Dermis blood vessel endothelial cell (primary cell): ENCODE measurements at places on chromosomes 7 and 10.
A peak's percentile ranks its signal among the peaks of the same experiment; 100 is the strongest.

DNA sequence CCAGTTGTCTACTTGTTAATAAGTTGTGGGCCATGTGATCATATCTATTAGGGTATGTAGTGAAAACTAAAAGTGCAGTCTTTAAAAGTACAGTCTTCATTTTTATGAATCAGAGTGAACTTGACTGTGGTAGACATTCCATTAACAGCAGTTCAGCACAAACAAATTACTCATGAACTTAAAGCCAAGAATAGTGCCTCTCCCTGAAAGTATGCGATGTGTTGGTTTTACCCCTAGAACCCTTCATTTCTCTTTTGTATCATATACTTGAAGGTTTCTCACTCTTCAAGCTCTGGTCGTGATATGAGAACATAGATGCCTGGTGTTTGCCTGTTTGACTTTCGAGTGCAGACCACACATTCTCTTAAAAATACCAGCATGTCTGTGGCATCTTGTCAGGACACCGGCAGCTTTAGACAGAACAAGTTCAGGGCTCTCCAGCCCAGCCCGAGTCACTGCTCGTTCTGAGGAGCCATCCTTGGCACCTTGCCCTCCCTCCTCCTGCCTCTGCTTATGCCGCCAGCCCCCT lies 159.3 kb downstream of the LCOR start:
- no peak for DNase-seq

GRCh38 chr7:156560696-156561095 lies 79.9 kb upstream of the RNF32 start:
- no peak for DNase-seq

GRCh38 chr10:73801253-73801590 lies 10.2 kb downstream of the NDST2 start:
- no peak for DNase-seq

GRCh38 chr10:104002911-104003310 lies 36.0 kb downstream of the SLK start:
- DNase-seq: no peak

- no peak for DNase-seq
Measured at GRCh38 chr7:44290252-44290620, 35.2 kb downstream of the CAMK2B start.

DNA sequence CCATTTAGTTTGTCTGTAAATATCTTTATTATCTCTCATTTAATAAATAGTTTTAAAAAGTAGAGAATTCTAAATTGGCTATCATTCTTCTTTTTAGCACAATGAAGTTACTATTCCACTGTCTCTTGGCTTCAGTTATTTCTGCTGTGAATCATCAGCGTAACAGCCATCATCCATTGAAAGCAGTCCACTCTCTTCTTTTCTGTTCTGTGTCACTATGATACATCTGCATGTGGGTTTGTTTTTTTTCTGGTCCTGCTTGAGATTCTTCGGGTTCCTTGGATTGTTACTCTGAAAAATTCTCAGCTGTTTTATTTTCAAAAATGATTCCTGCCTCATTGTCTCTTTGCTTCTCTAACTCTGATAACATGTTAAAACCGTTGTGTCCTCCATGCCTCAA lies 52.5 kb downstream of the CSGALNACT2 start:
- no peak for DNase-seq

DNA sequence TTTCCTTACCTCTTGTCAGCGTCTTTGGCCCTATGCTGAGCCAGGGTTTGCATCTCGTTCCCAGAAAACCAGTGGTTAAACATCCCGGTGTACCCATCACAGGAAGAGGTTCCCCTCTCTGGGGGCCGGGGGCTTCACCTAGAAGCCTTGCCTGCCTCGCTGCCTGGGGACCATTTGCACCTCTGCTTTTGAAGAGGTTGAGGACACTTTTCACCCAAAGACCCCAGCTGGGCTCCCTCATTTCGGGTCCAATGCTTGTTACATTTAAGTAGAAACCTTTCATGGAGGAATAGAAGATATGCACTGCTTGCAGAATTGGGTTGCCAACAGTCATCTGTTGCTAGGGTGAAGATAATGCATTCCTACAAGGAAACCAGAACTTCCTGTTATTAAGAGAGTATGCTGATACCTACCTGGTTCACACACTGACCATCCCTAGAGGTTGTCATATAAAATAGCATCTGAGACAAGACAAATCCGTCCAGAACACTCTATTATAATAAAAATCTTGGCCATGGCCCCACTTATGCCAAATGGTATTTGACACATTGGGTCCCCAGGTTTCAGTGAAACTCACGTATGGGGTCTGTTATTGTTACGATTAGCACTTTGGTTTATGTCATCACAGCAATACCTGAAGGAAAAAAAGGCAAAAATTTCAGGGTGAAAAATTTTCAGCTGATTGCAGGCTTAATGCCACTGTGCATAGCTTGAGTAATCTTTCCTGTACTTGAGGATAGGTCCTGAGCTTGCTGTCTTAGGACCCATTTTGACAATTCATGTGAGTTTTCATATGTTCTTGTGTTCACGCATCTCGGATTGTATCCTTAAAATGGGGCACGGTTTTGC lies 917 bp downstream of the ZNF365 start:
- no peak for DNase-seq

DNA sequence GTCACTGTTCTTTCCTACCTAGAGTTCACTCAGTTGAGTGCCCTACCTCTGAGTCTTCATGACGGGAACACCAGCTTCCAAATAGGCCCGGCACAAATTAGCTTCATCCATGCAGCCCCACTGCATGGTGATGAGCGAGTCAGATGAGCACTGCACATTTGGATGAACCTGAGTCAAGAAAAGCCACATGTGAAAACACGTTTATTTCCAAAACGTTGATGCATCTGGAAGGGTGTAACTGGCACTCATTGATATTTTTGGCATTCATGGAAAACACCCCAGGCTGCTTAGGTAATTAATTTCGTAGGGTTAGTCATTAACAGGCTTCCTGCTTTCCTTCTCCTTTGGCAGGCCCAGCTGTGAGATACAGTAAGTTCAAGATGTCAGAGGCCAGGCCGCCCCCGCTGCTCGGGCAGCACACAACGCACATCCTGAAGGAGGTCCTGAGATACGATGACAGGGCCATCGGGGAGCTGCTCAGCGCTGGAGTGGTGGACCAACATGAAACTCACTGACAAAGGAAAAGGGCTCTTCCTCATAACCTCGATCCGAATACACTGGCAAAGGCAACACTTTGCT lies 725.2 kb downstream of the SUGCT start:
- no peak for DNase-seq

DNA sequence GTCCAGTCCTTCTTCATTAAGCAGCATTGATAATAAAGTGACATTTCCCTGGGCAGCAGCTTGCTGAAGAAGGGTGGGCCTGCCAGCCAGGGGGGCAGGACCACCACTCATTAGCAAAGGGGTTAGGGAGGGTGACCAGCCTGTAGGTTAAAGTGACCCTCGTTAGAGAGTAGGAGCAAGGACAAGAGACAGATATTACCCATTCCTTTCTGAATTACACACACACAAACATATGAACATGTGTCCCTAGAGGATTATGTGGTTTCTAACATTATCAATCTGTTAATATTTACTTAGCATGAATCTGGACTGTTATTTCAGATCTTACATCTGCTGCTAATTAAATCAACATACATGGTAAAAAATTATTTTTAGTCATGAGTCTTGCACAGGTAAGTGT lies 88.9 kb downstream of the CTTNBP2 start:
- no peak for DNase-seq

- DNase-seq: no peak
Measured at GRCh38 chr7:149355390-149356048, 93.5 kb downstream of the ZNF783 start.

DNA sequence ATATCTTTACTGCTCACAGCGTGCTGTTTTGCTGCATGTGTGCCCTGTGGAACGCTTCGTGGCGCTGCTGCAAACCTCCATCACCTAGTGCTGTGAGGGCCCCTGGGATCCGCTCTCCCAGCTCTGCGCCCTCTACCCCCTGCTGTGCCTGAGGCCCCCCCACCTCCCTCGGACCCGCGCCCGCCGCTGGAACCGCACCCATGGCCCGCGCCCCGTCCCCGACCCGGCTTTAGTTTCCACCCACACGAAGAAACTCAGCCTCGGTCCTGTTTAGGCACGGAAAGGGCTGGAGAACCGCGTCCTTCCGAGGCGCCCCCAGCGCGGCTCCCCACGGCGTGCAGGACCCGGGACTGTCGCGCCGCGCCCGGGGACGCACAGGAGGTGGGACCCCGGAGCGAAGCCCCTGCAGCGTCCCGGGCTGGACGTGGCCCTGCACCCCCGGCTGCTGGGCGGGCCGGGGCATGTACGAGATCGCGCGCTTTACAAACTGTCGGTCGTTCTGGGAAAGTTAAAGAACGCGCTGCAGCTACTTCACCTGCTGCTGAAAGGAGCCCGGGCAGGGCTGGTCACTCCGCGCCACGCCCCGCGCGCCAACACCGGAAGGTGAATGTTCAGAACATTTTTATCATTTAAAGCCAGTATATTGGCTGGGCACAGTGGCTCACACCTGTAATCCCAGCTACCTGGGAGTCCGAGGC lies 54.3 kb downstream of the BMS1 start:
- peak; percentile 38 for DNase-seq

DNA sequence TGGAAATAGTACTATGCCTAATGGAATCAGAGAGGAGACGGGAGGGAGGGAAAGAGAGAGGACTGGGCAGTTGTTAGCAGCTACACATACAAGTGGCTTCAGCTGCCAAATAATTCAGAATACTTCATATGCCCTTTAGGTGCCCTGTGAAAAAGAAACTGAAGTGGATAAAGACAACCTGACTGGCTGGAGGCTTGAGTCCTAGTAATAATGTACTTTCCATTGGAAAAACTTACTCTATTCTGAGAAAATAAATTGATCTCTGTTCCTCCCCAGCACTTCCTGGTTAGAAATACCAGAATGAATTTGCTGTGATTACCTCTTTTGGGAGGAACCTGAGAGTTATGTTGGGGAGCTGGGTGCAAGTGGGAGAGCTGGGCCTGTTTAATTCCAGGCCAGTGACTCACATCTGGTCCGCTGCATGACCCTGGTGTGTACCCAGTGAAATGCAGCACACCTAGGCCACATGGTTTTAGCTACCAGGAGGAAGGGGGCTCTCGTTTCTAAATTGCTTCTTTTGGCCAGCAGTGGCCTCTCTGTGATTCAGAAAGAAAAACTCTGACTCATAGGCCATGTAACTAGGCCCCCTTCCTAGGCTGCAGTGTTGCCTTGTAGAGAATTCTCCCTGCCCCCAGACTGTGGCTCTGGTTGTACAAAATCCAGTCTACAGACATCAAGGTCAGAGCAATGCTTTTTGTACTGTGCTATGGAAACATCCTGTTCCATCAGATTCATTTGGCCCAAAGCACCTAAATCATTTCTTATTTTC lies 6.5 kb downstream of the AGFG2 start:
- DNase-seq: peak; percentile 91

GRCh38 chr7:32026083-32026425 lies 44.2 kb downstream of the PDE1C start:
- no peak for DNase-seq

- DNase-seq: peak; percentile 86
Measured at GRCh38 chr10:42783181-42783549, 570 bp downstream of the BMS1 start.

- DNase-seq: peak; percentile 45
Measured at GRCh38 chr10:113168584-113168983, 218.5 kb downstream of the TCF7L2 start.

DNA sequence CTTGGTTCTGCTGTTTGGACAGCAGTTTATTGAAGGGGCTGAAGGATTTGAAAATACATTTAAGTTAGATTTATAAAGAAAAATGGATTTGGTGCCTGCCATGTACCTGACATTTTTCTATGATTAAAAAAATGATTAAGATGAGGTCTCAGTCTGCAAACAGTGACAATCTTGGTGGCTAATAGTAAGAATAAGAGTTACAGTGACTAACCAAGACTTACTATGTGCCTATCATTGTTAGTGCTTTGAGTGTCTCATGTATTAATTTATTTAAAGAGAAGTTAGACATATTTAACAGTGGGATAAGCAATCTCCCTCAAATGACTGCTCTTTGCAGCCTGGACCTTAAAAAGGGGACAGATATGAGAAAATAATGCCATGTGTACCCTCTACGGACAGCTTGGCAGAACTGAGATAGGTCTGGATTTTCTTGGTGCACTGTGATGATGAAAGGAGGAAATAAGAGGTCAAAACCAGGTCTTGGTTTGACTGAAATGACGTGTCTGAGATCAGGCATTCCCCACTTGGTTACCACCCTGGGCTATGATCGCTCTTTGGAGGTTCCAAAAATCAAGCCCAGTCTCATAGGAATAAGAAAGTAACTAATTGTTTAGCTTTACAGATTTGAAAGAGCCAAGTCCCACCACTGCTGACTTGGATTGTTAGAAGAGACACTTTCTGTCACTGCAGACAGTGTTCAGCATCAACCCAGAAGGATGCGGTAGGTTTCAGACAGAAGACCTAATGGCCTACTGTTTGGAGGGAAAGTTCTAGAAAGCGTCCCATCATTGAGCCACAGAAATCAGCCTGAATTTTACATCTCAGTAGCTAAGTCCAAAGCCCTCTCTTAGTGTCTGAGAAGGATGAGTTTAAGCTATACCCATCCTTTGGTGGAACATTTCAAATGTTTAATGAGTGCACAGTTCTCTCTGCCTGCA lies 2.1 kb downstream of the CASP7 start:
- DNase-seq: peak; percentile 35

- peak; percentile 49 for DNase-seq
Measured at GRCh38 chr10:78520737-78521430, 487.2 kb downstream of the RPS24 start.

DNA sequence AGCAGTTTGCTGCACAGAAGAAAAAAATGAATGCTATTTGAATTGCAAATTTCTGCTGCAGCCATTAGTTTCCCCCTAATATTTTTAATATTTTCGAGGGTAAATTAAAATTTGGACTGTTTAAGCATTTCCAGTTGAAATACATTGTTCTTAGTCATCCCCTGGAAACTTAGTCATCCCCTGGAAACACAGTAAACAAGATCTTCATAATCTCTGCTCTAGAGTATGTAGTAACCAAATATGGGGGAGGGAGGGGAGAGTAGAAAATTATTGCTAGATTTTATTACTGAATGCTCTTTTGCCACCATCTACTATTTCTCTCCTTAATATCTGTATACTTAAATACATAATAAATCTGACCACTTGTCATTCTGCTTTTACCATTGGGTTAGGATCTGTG lies 1053.3 kb downstream of the SORCS1 start:
- DNase-seq: no peak

GRCh38 chr7:91942312-91942711 lies 1.6 kb downstream of the AKAP9 start:
- no peak for DNase-seq

DNA sequence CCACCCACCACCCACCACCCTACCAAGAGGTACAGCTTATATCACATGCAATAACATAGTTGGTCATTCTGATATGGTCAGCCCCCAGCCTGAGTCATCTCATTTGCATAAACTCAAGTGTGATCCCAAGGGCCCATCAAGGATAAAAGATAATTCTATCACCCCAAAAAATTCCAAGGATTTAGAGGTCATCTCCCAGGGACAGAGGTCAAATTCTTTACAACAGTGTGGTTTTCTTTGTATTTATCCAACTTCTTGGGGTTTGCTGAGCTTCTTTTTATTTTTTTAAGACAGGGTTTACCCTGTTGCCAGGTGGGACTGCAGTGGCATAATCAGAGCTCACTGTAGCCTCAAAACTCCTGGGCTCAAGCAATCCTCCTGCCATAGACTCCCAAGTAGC lies 9.4 kb upstream of the GTPBP10 start:
- DNase-seq: no peak

GRCh38 chr7:47661051-47661714 lies 79.3 kb upstream of the TNS3 start:
- DNase-seq: no peak
